ENCODE measurements at places on chromosomes 7 and 10.

DNA sequence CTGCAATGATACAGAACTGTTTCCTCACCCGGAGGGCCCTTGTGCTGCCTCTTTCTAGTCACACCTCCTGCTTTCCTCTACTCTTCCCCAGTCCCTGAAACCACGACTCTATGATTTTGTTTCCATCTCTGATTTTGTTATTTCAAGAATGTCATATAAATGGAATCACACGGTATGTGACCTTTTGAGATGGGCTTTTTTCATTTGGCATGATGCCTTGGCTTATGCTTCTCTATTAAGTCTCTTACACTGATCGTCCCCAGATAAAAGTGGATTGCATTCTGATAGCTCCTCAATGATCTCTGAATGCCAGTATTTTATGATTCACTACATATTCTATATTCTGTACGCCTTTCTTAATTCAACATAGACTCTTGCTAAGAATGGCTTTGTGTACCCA lies 78.2 kb downstream of the GALNT11 start:
- DNase-seq, result no peak

- no peak for DNase-seq
Observed at GRCh38 chr10:116113721-116114501, 159.1 kb downstream of the GFRA1 start.

DNA sequence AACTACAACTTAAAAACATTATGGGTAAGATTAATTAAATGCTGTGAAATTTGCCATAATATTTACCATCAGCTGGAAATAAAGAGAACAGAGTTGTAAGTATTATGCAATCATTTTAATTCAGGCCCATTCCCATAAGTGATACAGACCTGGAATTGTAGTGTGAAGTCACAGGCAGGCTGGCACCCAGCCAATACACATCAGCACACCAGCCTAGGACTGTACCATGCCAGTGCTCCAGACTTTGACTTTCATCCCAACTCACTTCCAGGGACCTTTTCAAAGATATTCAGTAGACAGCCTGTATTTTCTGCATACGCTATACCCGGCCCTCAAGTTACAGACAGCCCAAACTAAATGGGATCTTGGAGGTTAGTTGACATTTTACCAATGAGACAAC lies 143.3 kb downstream of the TES start:
- DNase-seq, result no peak

DNA sequence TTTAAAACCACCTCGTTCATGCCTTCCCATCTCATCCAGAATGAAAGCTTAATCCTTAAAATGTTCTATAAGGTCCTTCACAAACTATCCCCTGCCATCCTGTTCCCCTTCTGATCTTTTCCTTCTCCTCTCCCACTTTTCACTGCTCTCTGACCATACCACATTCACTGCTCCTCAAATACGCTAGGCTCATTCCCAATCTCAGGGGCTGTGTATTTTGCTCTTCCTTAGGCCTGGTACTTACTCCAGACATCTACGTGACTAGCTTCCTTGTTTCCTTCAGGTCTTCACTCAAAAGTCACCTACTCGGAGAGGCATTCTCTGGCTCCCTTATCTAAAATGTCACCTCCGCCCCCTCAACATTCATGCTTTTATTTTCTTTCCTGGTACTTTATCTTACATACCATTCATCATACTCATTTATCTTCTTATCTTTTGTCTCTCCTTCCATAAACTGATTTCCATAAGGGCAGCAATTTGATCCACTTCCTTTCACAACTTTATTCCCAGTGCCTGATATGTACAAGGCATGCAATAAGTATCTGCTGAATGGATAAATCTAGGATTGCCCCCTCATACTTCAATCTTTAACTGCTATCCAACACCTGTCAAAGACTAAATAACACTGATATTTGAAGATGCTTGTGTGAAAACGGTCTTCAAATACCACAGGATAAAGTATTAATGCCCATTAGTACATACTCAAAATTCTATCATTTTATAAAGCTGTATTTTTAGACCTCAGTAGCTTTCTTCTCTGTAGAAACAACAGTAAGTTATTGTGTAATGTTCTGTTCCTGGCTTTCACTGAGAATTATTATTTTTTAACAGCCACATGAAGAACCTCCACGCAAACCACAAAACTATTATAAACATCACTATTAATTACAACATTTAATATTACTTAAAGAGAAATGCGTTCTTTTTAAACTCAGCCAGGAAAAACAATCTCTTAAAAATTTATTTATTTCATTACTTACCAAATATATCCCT lies 27.0 kb downstream of the JMJD1C start:
- DNase-seq, result no peak

GRCh38 chr7:81445462-81445861 lies 324.4 kb downstream of the HGF start:
- no peak for DNase-seq
